ENCODE measurements at places on chromosomes 1 and 21.

GRCh38 chr21:25240974-25241373 is 366.3 kb downstream of the MRPL39 start:
- no peak for DNase-seq

GRCh38 chr1:82392946-82393345 is 592.2 kb downstream of the ADGRL2 start:
- DNase-seq, result no peak

DNA sequence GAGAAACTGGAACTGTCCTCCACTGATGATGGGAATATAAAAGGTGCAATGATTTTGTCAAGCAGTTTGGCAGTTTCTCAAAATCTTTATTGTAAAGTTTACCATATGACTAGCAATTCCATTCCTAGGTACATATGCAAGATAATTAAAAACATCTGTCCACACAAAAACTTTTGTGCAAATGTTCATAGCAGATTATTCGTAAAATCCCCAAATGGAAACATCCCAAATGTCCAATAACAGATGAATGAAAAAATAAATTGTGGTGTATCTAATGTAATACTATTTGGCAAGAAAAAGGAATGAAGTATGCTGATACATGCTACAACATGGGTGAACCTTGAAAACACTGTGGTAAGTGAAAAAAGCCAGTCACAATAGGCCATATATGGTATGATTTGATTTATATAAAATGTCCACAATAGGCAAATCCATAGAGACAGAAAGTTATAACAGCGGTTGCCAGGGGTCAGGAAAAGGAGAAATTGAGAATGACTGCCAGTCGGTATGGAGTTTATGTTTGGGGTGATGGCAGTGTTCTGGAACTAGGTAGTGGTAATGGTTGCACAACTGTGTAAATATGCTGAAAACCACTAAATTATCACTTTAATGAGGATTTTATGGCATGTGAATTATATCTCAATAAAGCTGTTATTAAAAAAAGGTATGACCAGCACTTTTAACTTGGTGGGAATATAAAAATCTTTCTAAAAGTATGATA is 81.7 kb upstream of the BEND5 start:
- DNase-seq, result no peak

- DNase-seq, result no peak
These were observed 145.1 kb downstream of the TM2D1 start for GRCh38 chr1:61579802-61580201.

GRCh38 chr1:26946270-26946669 is 14.0 kb downstream of the KDF1 start:
- no peak for DNase-seq

DNA sequence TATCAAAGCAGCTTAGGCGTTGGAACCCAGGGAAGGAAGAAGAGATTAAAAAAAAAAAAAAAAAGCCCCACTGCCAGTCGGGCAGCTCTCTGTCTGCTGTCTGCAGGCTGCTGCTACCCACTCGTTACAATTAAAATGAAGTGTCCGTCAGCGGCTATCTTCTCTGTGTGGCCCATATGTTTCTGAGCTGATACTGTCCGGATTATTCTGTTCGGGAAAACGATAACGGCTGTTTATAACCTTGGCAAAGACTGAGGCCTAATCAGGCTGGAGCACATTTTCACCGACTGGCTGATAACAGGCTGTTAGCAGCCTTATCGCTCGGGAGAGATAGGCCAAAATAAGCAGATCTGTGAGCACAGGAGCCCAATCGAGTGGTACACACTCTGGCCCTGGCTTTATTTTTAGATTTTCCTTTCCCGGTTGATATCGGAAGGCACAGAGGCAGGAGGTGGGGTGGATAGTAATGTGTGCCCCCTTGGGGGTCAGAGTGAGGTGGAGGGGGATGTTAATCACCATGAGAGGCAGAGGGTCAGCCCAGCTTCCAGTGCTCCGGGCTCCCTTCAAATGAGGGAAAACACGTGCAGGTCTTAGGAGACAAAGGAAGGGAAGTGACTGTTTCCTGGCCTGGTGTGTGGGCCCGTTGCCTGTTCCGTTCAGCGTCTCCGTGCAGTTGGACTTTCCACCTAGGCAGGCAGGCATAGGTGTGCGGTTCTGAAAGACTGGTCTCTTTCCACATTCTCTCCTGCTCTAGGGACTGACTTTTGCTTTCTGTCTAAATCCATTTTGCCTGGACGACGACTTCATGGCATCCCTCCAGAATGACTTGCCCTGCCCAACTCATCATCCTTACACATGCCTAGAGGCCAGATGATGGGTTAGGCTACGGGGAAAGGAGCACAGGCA is 153.4 kb downstream of the PBX1 start:
- DNase-seq, result no peak

GRCh38 chr1:178189814-178190213 is 95.9 kb downstream of the RASAL2 start:
- DNase-seq, result no peak
